ENCODE measurements at places on chromosomes 5 and 9.
A peak's percentile ranks its signal among the peaks of the same experiment; 100 is the strongest.

GRCh38 chr9:94867842-94868312 is 141.4 kb downstream of the AOPEP start:
- DNase-seq = no peak

DNA sequence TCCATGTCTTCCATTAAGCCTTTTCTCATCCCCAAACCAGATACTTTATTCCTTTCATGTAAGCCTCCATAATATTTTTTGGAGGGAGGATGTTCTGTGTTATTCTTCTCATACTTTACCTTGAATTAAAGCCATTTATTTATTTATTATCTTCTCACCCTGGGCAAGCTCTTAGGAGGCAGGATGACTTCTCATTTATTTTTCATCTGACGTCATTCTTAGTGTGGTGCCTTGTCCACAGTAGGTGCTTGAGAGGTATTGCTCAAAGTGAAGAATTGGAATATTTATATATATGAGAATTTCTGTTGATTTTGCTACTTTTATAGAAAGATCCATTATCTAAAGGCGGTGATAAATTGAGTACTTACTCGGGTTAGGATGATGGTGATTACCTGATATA is 458.3 kb upstream of the ACTBL2 start:
- no peak for DNase-seq

DNA sequence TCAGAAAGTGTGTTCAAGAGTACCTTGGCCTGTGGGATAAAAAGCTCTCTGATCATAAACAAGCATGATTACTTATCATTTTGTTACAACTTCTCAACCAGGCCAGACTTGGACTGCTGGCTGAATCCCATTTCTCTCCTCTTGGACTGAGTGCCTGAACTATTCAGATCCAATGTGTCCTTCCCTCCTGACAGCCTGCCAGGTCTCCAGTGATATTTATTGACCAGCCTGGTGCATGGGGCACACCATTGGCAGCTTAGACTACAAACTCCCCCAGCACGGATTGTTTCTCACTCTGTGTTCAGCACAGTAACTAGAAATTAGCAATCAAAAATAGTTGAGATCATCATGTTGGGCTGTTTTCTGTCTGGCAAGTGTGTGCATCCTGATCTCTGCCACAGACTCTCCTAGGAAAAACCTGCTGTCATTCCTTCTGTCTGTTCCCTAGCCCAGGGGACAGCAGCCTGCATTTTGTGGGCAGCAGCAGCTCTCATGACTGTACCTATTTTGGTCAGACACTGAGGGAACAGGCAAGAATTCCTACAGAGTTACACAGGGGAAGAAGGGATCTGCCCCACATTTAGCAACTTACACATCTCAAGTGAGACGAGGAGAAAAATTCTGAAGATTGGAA is 348.1 kb downstream of the ADAMTS6 start:
- no peak for DNase-seq

GRCh38 chr5:27947088-27947487 is 908.7 kb upstream of the CDH9 start:
- DNase-seq = no peak

- no peak for DNase-seq
Measured at GRCh38 chr9:120755044-120755443, 38.2 kb downstream of the FBXW2 start.

DNA sequence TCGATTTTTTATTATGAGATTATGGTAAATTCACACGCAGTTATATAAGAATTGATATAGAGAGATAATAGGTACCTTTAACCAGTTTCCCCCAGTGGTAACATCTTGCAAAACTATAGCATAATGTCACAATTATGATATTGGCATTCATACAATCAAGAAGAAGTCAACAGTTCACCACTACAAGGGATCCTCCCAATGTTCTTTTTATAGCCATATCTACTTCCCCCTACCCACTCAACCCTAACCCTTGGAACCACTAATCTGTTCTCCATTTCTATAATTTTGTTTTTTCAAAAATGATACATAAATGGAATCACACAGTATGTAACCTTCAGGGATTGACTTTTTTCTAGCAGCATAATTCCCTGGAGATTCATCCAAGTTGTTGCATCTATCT is 9.8 kb downstream of the ACTL7B start:
- DNase-seq = no peak

DNA sequence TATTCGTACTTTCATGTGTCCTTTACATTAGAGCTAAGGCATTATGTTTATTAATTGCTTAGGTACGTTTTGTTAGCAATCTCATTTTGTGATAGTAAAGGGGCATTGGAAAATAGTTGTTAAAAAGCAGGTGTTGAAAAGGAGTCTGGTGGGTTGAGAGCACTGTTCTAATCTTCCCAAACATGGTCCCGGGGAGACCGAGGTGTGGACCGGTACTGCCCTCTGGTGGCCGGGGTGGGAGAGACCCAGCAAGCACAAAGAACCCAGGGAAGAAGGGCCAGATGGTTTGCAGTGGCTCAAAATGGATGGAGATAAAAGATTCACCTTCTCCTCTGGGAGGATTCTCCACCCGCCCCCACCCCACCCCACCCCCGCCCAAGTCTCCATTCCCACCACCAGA is 26.1 kb downstream of the IDNK start:
- DNase-seq = peak; percentile 49

DNA sequence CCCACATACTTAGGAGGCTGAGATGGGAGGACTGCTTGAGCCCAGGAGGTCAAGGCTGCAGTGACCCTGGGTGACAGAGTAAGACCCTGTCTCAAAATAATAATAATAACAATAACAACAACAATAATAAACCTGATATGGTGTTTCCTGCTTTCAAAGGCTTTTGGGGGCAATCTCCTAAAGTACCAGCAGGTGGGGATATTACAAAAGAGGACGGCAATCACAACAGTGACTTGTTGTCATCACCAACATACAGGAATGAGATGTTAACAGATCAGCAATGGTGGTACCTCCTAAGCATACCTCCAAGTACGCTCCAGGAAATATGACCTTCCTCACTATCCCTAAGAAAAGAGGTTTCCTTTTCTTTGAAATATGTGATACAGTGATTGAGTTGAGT is 91.1 kb upstream of the RNF180 start:
- no peak for DNase-seq

DNA sequence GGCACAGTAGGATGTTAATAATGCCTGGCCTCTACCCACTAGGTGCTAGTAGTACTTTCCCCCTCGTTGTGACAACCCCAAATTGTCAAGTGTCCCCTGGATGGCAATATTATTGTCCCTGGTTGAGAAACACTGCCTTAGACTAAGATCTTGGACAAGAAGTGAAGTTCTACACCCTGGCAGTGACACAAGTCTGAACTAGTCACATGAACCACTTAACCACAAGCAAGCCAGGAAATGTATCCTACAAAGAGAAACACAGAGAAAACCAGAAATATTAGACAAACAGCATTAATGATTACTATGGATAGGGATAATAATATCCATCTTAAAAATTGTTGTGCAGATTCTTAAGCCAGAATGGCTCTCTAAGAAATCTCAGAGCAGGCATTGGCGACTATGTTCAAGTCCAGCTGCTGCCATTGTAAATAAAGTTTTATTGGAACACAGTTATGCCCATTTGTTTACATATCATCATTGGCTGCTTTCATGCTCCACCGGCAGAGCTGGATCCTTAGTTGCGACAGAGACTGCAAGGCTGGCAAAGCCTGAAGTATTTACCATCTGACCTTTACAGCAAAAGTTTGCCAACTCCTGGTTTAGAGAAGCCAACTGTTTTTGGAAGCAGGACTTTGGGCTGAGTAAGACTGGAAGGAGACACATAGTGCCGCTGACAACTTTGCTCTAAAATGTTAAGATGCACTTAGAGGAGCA is 80.8 kb downstream of the NTRK2 start:
- DNase-seq = no peak

DNA sequence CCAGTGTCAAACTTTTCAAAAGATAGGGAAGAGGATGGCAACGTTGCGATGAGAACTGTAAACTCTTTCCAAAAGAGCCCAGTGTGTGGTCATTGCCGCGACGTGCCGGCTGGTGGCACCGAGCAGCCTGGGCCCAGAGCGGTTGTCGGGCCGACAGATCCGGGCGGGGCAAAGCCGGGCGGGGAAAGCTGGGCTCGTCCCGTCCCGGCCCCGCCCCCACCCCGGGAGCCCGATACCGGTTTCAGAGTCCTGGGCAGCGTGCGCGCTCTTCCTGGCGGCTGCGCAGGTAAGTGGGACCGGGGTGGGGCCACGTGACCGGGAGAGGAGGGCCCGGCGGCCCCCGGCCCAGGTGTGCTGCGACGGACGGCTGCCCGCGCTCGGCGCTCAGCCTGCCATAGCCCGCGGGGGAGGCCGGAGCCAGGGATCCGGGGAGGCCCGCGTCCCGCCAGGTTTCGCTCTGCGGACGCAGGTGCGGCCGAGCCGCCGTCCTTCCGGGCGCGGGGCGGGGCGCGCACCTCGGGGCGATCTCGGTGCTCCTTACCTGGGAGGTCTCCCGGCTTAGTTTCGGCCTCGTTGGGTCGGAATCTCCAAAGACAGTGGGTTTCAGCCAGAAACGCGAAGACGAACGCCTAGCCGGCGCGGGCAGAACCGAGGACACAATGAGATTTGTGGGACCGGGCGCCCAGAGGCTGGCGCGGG is at the start of gene MARVELD2:
Gene MARVELD2, plus strand, starts transcription at position 232 of the 699 bp plus-strand sequence. CDS start 4,270 bp downstream, outside the sequence.
- peak; percentile 15 for DNase-seq

DNA sequence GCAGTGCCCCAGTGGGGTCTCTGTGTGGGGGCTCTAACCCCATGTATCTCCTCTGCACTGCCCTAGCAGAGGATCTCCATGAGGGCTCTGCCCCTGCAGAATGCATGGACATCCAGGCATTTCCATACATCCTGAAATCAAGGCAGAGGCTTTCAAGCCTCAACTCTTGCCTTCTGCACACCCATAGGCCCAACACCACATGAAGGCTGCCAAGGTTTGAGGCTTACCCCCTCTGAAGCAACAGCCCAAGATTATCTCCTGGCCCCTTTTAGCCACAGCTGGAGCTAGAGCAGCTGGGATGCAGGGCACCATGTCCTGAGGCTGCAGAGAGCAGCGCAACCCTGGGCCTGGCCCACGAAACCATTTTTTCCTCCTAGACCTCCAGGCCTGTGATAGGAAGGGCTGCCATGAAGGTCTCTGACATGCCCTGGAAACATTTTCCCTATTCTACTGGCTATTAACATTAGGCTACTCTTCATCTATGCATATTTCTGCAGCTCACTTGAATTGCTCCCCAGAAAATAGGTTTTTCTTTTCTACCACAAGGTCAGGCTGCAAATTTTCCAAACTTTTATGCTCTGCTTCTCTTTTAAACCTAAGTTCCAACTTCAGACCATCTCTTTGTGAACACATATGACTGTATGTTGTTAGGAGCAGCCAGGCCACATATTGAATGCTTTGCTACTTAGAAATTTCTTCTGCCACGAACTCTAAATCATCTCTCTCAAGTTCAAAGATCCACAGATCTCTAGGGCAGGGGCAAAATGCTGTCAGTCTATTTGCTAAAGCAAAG is 18.4 kb downstream of the NR3C1 start:
- no peak for DNase-seq
